Immature natural killer cell (primary cell): ENCODE measurements at places on chromosomes 12 and 14. TPM values are rescaled to one million over a fixed set of nuclear protein-coding genes. Genes with fewer than 3 reads are reported as not detected.

DNA sequence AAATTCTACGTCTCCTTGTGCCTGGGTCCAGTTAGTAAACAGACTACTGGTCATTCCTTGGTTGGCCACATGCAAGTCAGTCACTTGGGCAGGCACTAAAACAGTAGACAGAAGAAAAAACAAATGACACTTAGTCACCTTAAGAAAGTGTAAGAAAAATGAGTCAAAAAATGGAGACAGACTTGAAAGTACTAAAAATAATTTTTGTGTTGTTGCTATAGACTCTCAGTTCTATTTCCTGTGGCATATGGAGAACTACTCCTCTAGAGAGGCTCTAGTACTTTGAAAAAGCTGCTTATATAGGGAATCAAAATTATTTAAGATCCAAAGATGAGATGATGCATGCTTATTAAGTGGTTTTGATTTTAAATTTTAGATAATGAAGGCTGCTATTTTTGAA, 56.0 kb downstream of the PTPRB start:
- DNase-seq, result no peak

DNA sequence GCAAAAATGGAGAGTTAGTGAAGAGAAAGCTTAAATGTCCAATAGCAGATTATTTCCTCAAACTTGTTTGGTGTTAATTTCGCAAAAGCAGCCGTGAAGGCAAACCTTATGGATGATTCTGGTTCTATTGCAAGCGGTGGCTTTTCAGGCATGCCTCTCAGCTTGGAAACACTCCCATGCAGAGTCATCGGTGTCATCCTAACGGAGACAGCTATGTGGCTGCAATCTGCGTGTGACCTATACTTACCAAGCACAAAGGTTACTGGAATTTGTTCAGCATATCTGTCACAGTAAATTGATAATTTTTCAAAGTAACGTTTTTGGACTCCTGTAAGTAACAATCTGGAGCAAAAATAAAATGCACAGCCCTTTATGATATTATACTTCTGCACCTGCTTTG, 5.0 kb downstream of the BEST3 start:
- DNase-seq, result no peak

DNA sequence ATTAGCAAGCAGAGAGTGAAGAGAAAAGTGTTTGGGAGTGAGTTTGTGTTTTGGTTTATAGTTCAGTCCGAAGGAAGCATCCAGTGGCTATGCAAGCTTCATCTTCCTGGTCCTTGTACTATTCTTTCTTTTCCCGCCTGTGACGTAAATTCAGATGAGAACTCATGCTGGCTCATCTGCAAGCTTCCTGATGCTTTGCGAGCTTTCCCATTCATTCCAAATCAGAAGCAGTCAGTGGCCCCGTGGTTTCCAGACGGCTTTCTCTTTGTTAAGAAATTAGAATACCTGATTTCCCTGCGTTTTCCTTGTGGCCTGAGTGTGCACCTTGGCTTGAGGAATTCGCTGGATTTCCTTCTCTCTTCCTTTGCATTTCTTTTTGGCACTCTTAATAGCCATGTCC, 89.5 kb downstream of the TESC start:
- no peak for DNase-seq

DNA sequence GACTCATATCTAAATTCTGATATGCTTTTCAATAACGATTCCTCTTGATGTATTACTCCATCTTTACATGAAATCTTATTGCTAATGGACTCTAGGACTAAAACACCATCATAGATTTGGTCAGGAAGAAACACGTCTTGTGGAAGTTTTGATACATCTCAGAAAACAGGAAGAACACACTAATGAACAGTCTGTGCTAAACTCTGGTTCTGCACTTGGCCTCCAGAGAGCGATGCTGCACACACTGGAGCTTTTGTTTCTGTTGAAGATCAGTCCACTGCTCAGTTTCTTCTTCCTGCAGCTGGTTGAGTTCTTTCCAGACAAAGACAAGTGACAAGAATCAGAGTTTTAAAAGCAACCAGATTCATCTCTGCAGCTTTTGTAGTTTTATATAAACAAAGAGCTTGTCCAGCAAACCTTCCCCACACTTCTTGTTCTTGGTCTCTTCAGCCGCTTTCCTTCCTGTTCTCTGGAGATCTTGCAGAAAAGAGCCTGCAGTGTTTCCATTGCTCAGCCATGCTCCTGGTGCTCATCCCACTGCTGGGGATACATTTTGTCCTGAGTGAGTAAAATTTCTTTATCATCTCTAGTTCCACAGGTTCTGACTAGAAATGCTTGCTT, 229.1 kb upstream of the OR4E1 start:
- DNase-seq, result peak; percentile 21

DNA sequence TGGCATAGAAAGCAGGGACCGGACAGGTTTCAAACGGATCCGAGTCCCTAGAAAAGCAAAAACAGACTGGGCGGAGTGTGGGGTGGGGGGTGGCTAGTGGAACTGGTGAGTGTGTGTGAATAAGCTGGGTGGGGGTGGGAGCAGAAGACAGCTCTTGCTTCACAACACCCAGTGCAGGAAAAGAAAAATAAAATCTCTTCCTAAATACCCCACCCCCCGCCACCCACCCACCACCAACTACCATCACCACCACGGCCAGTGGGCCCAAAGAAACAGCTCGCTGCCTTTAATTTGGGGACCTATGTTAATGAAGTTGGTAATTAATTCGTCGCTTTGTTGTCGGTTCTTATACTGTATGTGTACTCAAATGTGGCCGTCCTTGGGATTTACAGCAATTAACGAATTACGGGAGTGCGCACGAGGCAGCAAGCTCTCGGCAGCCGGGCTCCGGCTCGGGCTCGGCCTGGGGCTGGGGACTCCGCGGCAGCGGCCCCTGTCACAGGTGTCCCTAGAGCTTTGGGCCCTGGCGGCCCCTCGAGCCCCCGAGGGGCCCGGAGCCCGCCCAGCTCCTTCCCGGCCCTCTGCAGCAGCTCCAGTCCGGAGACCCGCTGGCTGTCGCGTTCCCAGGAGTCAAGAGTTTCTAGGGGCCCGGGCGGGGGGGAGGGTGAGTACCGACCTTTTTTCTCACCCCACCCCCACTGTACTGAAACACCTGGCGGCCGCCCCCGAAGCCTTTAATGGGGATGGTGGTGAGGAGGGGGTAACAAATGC, 1.5 kb upstream of the OTX2 start:
- DNase-seq, result no peak

GRCh38 chr12:46110928-46111699, 120.7 kb upstream of the SCAF11 start:
- DNase-seq, result no peak

DNA sequence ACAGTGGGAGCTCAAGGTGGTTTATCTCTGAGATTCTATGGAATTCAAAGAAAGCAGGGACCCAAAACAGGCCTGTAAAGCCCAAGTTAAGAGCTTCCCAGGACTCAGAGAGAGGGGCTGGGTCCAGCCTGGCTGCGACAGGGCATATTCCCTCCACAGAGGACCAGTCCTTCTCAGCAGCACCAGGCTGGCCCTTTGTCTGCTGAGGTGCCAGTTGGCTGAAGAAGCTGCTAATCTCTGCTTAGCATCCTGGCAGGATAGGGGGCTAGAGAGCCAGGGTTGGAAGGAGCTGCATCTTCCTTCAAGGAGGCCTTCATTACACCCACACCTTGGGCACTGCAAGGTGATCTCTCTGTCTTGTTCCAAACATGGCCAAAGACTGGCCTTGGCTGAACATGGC, 68.3 kb upstream of the TUNAR start:
- no peak for DNase-seq

DNA sequence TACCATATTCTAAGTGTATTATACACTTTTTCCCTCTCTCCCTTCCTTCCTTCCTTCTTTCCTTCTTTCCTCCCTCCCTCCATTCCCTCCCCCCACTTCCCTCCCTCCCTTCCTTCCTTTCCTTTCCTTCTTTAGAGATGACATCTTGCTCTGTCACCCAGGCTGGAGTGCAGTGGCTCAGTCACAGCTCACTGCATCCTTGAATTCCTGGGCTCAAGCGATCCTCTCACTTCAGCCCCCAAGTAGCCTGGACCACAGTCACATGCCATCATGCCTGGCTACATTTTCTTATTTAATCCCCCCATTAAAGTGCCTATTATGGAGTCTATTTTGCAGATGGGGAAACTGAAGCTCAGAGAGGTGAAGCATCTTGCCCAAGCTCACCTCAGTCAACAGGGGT, 55.0 kb downstream of the SVOP start:
- no peak for DNase-seq

GRCh38 chr14:69547701-69548348, 26.8 kb downstream of the CCDC177 start:
- DNase-seq, result no peak

GRCh38 chr12:76106631-76107030, 22.1 kb upstream of the NAP1L1 start:
- DNase-seq, result no peak

GRCh38 chr14:43297794-43298193, 1209.3 kb downstream of the FSCB start:
- DNase-seq, result no peak

DNA sequence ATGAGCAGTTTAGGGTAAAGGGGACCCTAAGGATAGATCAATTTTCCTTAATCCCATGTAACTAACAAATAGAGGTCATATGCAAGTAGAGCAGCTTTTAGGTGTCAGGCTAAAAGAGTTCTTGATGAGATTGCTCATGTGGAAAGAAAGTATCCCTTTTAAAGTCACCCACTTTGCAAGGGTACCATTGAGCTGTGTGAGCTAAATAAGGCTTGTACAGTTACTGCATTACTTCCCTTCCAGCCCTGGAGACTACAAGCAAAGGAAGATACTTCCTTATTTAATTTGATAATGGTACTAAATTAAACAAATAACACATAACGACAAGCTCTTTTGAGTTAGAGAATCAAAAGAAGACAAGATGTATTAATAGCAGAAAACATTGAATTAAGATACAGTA, 191.7 kb downstream of the TMX1 start:
- no peak for DNase-seq

DNA sequence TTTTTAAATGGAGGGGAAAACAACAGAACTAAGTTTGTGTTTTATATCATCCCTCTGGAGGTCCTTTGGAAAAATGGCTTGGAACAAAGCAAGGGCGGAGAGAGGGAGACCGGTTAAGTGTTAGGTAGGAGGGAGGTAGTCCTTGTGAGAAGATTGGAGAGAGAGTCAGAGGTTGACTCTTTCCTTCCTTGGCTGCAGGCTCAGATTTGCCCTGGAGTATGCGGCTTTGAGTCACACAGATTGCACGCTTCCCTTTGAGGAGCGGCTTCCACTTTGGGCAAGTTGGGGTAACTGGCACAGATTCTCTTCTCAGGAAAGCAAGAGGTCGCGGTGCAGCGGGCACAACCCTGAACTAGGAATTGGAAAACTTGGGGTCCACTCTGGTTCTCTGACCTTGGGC, 9.9 kb downstream of the SOCS2 start:
- DNase-seq, result no peak

DNA sequence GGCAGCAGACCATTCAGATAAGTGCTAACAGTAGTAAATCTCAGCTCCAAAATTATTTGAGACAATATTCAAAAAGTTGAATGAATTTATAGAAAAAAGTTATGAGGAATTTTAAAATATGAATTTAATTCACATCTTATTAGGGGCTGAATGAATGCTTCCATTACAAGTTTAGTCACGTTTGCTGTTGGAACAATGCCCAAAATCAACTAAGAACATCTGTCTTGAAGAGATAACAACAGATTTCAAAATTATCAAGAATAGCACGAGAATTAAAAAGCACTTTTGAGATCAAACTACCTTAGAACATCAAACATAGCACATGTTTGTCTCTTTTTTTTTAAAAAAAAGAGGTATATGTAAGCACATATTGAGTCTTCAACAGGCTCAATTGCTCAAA, 115.4 kb upstream of the PPFIA2 start:
- DNase-seq, result no peak

DNA sequence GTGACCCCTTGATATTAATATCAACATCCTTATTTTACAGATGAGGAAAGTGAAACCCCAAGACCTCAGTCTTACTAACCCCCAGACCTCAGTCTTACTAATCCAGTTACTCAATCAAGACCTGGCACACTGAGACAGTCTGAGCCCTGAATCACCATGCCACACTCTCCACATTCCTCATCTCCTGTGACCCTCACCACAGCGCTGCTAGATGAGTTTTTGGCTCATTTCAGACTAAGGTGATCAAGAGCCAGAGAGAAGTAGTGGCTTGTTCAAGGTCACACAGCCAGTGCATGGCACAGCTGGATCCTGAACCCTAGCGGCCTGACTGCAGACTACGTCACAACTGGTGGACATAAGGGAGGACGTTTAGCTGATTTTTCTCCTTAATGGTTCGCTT, 579.2 kb downstream of the BCL11B start:
- no peak for DNase-seq

DNA sequence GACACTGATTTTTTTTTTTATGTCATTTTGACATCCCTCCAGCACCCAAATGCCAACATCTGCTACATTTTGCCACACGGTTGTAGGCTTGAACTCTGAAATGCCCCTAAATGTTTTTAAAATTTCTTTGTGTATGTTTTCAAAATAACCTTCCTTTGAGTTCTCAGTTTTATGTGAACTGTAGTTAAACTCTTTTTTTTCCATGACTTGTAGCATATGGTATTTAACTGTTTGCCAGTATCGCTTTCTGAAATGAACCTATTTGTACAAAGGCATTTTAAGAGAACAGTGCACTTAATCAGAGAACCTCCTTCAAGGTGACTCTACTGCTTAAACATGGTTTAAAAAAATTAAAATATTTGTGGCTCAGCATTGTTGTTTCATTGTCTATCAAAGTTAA, 61.5 kb downstream of the PDE3A start:
- DNase-seq, result no peak

DNA sequence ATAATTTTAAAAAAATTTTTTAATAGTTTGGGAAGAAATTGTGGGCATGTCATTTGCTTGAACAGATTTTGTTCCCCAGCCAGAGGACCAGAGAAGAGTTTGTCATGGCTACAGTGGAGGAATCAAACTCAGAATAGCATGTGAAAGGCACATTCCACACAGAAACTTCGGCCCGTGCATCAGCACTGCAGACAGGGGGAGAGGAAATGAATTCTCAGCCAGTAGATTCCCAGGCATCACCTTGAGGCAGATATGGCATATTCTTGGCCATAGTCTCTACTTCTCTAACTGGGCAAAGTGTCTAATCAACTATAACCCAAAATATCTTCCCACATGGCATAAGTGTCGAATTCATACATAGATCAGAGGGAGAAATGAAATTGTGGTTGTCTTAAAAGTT, 153.3 kb downstream of the PRKCH start:
- DNase-seq, result no peak

- no peak for DNase-seq
Observed at GRCh38 chr12:77745624-77746023, 85.1 kb upstream of the NAV3 start.

DNA sequence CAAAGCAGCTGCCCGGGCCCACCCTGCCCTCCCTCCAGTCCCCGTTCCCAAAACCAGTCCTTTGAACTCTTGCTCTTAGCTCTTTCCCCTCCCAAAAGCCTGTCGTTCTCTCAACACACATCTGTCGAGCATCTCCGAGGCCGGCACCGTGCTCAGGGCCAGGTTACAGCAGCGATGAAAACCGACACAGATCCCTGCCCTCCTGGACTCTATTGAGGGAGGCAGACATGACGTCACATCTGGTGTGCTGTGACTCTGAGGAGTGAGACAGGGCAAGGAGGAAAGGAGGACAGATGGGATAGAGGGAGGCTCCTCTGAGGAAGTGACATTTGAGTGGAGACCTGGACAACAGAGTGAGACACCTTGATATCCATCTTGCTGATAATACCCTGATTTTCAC, 34.6 kb upstream of the PWP1 start:
- DNase-seq, result no peak

INHBE gene
- not detected for polyA plus RNA-seq

GLI1 gene
- polyA plus RNA-seq, result 0.40 TPM

DHH gene
- not detected for polyA plus RNA-seq

COX8C gene
- polyA plus RNA-seq, result not detected
